Upper lobe of right lung (tissue), 1 donor: ENCODE measurements at places on chromosomes 13 and 19. TPM values are rescaled to one million over a fixed set of nuclear protein-coding genes. Genes with fewer than 3 reads are reported as not detected.

Gene ACP5
- total RNA-seq: 429 TPM

Gene TMPRSS9
- not detected for total RNA-seq

Gene ANGPTL4
- 6.3 TPM for total RNA-seq

Gene SHANK1
- total RNA-seq: 0.35 TPM

Gene MBD3L3
- not detected for total RNA-seq

- no peak overlapping the region for H3K27ac ChIP-seq
- H3K4me1 ChIP-seq: no peaks in the 10 kb centered on the region
- H3K4me3 ChIP-seq: no peak overlapping the region
- peaks cover 43% of the 10 kb centered on the region for H3K36me3 ChIP-seq
- no peaks in the 10 kb centered on the region for H3K27me3 ChIP-seq
- peak; percentile 45 for DNase-seq
Observed at GRCh38 chr13:113552079-113552478, 32.5 kb upstream of the TFDP1 start.

GRCh38 chr13:78603240-78603957, at the start of gene POU4F1:
POU4F1 (minus strand) TSS chr13:78603552; CDS start chr13:78603326, 226 bp downstream.
- peaks cover 91% of the 10 kb centered on the region for H3K27me3 ChIP-seq
- no peaks in the 10 kb centered on the region for H3K36me3 ChIP-seq
- no peak for DNase-seq
- H3K4me1 ChIP-seq: peaks cover 25% of the 10 kb centered on the region

- H3K4me3 ChIP-seq: no peak overlapping the region
- H3K4me1 ChIP-seq: no peaks in the 10 kb centered on the region
- H3K27me3 ChIP-seq: no peaks in the 10 kb centered on the region
- H3K36me3 ChIP-seq: no peaks in the 10 kb centered on the region
Observed at GRCh38 chr19:31330237-31330636, 19.0 kb downstream of the TSHZ3 start.

GRCh38 chr13:44873461-44873860, 115.8 kb downstream of the NUFIP1 start:
- H3K27ac ChIP-seq: no peak overlapping the region
- peaks cover 4% of the 10 kb centered on the region for H3K4me1 ChIP-seq
- no peak overlapping the region for H3K4me3 ChIP-seq
- H3K36me3 ChIP-seq: no peaks in the 10 kb centered on the region
- no peaks in the 10 kb centered on the region for H3K27me3 ChIP-seq

DNA sequence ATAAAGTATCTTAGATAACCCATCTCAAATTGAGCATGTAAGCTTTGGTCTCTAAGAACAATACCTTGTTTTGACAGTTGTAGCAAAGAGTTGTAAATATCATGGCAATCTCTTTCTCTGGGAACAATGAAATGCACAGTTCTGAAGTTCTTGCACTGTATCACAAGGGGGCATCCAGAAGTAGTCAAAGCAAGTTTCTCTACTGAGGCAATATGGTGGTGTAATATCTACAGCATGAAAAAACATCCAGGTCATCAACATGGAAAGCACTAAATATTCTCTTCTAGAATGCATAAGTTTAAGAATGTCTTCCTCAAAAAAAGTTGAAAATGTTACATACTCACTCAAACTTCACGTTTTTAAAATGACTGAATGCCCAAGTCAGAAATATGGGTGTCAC, 19.6 kb downstream of the MTMR6 start:
- H3K27ac ChIP-seq: no peak overlapping the region
- no peaks in the 10 kb centered on the region for H3K4me1 ChIP-seq
- no peak for DNase-seq
- H3K27me3 ChIP-seq: no peaks in the 10 kb centered on the region
- peaks cover 69% of the 10 kb centered on the region for H3K36me3 ChIP-seq

GRCh38 chr13:72317346-72318109, 409.9 kb downstream of the MZT1 start:
- no peak for DNase-seq
- no peak overlapping the region for H3K4me3 ChIP-seq
- no peaks in the 10 kb centered on the region for H3K27me3 ChIP-seq
- H3K4me1 ChIP-seq: no peaks in the 10 kb centered on the region

DNA sequence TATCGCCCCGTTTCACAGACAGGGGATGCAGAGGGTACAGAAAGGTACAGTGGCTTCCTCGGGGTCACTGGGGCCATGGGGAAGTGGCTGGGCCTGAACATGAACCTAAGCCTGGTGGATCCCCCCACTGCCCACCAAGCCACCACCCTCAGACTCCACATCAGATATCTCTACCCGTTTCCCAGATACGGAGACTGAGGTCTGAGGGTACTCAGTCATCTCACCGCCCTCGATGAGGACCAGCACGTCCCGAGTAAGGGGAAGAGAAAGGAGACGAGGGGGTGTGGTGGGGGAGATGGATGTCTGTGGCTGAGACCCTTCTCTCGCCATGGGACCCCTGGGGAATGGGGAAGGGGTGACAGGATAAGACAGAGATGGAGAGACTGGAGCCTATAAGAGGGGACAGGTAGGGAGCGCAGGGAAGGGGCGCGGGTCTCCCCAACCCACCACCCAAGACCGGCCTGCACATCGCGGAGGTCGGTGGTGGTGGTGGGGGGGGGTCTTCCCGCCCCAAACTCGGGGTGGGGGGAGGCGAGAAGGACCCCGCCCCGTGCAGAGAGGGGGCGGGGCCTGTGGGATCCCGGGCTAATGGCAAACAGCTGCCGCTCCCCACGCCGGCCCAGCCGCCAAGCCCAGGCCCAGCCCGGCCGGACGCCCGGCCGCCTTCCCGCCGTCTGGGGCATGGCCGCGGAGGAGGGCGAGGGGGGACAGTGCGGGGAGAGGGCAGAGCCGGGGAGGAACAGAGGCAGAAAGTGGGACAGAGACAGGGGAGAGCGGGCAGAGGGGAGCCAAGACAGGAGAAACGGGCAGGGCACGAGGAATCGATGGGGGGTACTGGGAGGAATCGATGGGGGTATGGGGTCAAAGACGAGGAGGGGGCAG, 698 bp downstream of the KANK2 start:
- peak overlapping the region; percentile 66 for H3K27ac ChIP-seq
- peak overlapping the region; percentile 63 for H3K4me3 ChIP-seq
- peaks cover 40% of the 10 kb centered on the region for H3K4me1 ChIP-seq
- DNase-seq: peak; percentile 77
- H3K27me3 ChIP-seq: no peaks in the 10 kb centered on the region

DNA sequence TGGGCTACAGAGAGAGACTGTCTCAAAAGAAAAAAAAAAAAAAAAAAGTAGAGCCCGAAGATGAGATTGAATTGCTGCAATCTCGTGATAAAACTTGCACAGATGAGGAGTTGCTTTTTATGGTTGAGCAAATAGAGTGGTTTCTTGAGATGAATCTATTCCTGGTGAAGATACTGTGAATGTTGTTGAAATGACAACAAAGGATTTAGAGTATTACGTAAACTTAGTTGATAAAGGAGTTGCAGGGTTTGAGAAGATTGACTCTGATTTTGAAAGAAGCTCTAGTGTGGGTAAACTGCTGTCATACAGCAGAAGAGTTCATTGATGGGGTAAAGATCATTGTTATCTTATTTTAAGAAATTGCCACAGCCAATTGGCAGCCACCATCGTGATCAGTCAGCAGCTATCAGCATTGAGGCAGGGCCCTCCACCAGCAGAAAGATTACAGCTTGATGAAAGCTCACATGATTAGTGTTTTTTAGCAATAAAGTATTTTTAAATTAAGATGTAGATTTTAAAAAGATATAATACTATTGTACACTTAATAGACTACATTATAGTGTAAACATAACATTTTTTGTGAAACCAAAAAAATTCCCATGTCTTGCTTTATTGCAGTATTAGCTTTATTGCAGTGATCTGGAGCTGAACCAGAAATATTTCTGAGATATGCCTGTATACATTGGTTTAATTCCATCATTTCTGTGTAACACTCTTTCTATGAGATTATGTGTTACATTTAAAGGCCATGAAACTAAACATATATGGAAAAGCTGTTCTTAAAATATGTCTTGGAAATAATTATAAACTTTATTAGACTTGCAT, 43.1 kb downstream of the ZMYM2 start:
- DNase-seq: no peak
- no peak overlapping the region for H3K4me3 ChIP-seq
- H3K27me3 ChIP-seq: no peaks in the 10 kb centered on the region
- peaks cover 45% of the 10 kb centered on the region for H3K36me3 ChIP-seq
- H3K27ac ChIP-seq: no peak overlapping the region

- H3K36me3 ChIP-seq: no peaks in the 10 kb centered on the region
- no peaks in the 10 kb centered on the region for H3K27me3 ChIP-seq
- no peaks in the 10 kb centered on the region for H3K4me1 ChIP-seq
- no peak overlapping the region for H3K4me3 ChIP-seq
- DNase-seq: no peak
- no peak overlapping the region for H3K27ac ChIP-seq
Observed at GRCh38 chr13:44407379-44407778, 33.8 kb downstream of the SERP2 start.

- peaks cover 31% of the 10 kb centered on the region for H3K4me1 ChIP-seq
- peaks cover 13% of the 10 kb centered on the region for H3K36me3 ChIP-seq
- no peak overlapping the region for H3K4me3 ChIP-seq
- DNase-seq: no peak
Observed at GRCh38 chr19:10226021-10226375, 5.1 kb downstream of the S1PR2 start.

DNA sequence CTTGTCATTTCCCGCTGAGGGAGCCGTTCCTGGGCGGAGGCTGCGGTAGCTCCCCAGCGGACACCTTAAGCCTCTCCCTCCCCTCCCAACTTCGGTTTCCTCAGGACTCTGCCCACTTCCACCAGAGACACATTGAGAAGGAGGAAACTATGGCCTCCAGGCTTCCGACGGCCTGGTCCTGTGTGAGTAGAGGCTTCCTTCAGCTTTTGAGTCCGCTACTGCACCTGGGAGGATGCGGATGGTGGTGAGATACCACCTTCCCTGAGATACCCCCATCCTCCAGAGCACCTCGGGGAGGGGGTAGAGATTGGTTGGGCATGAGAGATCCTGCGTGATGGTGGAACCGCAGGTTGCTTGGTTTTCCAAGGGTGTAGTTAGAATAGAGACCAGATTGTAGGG, 955 bp downstream of the ZNF274 start:
- peak overlapping the region; percentile 90 for H3K4me3 ChIP-seq
- H3K27me3 ChIP-seq: no peaks in the 10 kb centered on the region
- no peak for DNase-seq
- peaks cover 20% of the 10 kb centered on the region for H3K36me3 ChIP-seq

- no peak overlapping the region for H3K4me3 ChIP-seq
- H3K4me1 ChIP-seq: peaks cover 2% of the 10 kb centered on the region
- DNase-seq: no peak
- H3K27ac ChIP-seq: no peak overlapping the region
- H3K27me3 ChIP-seq: no peaks in the 10 kb centered on the region
- H3K36me3 ChIP-seq: no peaks in the 10 kb centered on the region
Observed at GRCh38 chr13:46197299-46198048, 14.3 kb upstream of the LRRC63 start.

- H3K4me3 ChIP-seq: no peak overlapping the region
- H3K27ac ChIP-seq: no peak overlapping the region
- H3K36me3 ChIP-seq: no peaks in the 10 kb centered on the region
- DNase-seq: no peak
Observed at GRCh38 chr13:105643966-105644365, 891.5 kb downstream of the EFNB2 start.

GRCh38 chr19:42113641-42114348, 18.5 kb downstream of the POU2F2 start:
- no peak overlapping the region for H3K27ac ChIP-seq
- H3K4me3 ChIP-seq: no peak overlapping the region
- no peaks in the 10 kb centered on the region for H3K4me1 ChIP-seq
- no peaks in the 10 kb centered on the region for H3K36me3 ChIP-seq
- no peaks in the 10 kb centered on the region for H3K27me3 ChIP-seq
- no peak for DNase-seq

GRCh38 chr19:15244106-15244803, 12.0 kb upstream of the EPHX3 start:
- H3K27me3 ChIP-seq: no peaks in the 10 kb centered on the region
- DNase-seq: no peak
- H3K4me3 ChIP-seq: no peak overlapping the region
- H3K27ac ChIP-seq: peak overlapping the region; percentile 11
- H3K36me3 ChIP-seq: peaks cover 92% of the 10 kb centered on the region
- peaks cover 21% of the 10 kb centered on the region for H3K4me1 ChIP-seq

- no peaks in the 10 kb centered on the region for H3K36me3 ChIP-seq
- no peaks in the 10 kb centered on the region for H3K4me1 ChIP-seq
- no peak overlapping the region for H3K27ac ChIP-seq
- peak overlapping the region; percentile 11 for H3K4me3 ChIP-seq
Observed at GRCh38 chr13:67224148-67224846, 5.8 kb downstream of the PCDH9 start.

DNA sequence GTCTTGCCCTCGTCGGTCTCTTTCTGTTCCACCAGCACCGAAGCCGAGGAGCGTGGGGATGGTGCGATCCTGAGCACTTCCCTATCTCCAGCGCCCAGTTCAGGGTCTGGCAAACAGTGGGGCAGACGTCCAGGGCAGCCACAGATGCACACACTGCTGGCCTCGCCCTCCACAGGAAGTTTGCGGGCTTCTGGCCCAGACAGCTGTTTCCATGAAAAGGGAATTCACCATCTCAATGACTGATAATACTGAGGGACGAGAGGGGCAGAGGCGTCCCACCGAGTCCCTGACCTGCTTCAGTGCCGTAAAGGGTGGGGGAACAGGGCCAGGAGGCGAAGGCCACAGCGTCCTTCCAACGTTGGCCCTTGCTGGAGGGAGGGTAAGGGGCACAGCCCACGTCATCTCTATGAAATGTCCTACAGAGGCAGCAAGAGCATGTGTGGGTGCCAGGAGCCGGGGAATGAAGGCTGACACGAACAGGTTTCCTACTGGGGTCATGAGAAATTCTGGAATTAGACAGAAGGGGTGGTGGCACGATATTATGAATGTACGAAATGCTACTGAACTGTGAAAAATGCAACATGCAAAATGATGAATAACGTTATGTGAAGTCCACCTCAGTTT, 19.5 kb downstream of the SHC2 start:
- no peak overlapping the region for H3K27ac ChIP-seq
- H3K36me3 ChIP-seq: no peaks in the 10 kb centered on the region
- DNase-seq: no peak
- H3K4me3 ChIP-seq: no peak overlapping the region
- no peaks in the 10 kb centered on the region for H3K27me3 ChIP-seq
- H3K4me1 ChIP-seq: no peaks in the 10 kb centered on the region

DNA sequence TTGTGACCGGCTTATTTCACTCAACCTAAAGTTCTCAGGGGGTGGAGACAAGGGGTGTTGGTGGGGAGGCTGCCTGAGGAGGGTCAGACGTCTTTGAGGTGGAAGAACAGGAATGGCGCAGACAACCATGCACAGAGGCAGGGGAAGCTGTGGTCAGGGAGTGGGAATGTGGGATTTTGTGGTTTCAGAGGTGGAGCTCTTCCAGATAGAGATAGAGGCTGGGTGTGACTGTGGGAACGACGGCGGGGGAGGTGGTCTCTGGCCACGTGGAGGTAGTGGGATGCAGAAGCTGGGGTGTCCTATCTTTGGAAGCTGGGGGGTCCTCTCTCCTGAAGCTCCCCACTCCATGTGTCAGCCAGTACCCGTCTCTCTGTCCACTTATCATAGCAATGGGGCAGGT, 7.8 kb upstream of the KLK14 start:
- no peak overlapping the region for H3K4me3 ChIP-seq
- H3K4me1 ChIP-seq: no peaks in the 10 kb centered on the region
- no peak overlapping the region for H3K27ac ChIP-seq
- no peak for DNase-seq
- H3K27me3 ChIP-seq: no peaks in the 10 kb centered on the region
- H3K36me3 ChIP-seq: no peaks in the 10 kb centered on the region
